ENCODE measurements at places on chromosomes 1 and 21.

DNA sequence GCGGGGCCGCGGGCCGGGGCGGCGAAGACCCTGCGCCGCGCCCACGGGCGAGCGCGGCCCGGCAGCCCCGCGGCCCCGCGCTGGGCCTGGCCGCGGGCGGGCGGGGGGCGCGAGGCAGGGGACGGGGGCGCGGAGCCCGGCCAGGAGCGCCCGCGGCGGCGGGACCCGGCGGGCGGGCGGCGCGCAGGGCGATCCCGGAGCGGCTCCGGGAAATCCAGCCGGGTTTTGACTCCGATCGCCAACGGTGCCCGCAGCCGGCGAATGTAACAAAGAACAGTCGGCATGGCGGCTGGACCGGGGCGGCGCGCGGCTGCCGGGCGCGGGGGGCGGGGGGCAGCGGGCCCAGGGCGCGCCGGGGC lies 334 bp downstream of the PRDM15 start:
- peak; percentile 71 for DNase-seq

- no peak for DNase-seq
These were observed 145.8 kb upstream of the SAMSN1 start for GRCh38 chr21:14691914-14692313.

GRCh38 chr21:17540530-17540929 lies 27.7 kb downstream of the CXADR start:
- DNase-seq = no peak

GRCh38 chr1:112881742-112882127 lies 74.3 kb downstream of the SLC16A1 start:
- no peak for DNase-seq

DNA sequence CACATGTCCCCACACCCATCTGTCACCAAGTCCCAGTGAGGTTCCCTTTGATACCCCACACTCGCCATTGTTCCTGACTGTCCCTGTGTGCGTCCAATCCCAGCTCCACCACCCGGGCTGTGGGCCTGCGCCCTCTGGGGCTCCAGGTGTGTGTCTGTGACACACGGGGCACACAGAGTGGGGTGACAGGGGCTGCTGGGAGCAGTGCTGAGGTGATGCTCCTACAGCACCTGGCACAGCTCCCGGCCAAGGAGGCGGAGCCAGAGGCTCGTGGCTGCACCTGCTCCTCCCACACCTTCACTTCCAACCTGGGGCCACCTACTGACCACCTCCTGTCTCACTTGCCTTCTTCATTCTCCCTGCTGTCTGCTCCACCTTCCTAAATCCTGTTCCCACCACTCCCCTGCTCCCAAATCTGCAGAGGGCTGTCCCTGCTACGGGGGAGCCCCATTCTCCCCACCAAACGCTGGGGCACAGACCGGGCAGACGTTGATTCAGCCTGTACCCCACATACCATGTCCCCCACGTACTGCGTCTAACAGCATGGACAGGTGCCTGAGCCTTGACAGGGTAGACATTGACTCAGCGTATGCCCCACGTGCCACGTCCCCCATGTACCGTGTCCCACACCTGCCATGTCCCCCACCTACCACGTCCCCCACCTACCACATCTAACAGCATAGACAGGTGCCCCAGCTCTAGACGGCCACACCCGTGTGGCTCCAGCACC lies 16.4 kb downstream of the WDR4 start:
- no peak for DNase-seq

- no peak for DNase-seq
These were observed 154.0 kb downstream of the PSMG1 start for GRCh38 chr21:39029086-39029755.

DNA sequence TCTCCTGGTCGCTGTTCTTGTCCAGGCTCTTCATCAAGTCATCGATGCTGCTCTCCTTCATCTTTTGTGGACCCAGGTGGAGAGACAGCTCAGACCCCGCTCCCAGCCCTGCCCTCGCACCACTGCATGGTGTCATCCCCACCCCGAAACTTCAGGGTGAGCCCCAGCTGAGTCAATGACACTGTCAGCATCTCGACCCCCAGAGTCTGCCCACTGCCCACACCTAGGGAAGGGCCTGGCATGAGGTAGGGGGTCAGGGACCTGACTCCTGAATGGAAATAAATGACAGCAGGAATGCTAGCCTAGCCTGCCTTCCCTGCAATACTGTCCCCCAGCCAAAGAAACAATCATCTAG lies 1.6 kb upstream of the S100A6 start:
- no peak for DNase-seq

GRCh38 chr1:46223472-46223943 lies 20.4 kb downstream of the LURAP1 start:
- peak; percentile 54 for DNase-seq

DNA sequence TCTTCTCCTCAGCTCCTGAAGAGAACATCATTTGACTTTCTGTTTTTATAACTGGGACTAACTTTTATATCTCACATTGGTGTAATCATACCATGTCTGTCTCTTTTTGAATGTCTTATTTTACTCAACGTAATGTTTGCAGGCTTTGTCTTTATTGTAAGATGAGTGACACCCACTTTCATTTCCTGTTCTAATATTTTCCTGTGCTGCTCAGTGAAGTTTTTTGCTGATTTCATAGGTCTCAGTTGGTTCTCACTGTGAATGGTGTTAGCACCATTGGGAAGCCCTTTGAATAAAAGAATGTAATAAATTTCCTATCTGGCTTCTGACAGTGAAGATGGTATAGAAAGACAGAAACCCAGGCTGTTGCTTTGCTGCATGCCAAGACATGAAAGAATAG lies 84.0 kb downstream of the RAVER2 start:
- no peak for DNase-seq

GRCh38 chr1:30609999-30610345 lies 113.4 kb downstream of the MATN1 start:
- DNase-seq = no peak

- DNase-seq = no peak
These were observed 14.0 kb downstream of the IFI16 start for GRCh38 chr1:159023723-159024122.

DNA sequence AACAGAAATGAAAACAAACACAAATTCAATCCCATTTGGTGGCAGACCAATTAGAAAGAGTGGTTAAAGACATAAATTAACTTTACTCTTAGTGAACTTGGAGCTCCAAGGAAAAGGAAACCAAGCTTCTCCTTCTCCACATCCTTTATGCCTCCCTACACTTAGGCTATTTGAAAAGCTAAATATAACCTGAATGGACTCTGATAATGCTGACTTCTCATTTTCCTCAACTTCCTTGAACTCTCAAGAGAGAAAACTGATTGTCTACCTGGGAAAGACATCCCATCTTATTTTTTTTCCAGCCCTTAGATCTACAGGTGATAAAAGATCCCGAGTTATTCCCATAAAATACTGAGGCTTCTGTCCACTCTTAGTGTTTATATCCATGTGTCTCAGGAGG lies 178.4 kb upstream of the SPAG17 start:
- no peak for DNase-seq

GRCh38 chr1:100188617-100189016 lies 10.6 kb upstream of the LRRC39 start:
- no peak for DNase-seq

DNA sequence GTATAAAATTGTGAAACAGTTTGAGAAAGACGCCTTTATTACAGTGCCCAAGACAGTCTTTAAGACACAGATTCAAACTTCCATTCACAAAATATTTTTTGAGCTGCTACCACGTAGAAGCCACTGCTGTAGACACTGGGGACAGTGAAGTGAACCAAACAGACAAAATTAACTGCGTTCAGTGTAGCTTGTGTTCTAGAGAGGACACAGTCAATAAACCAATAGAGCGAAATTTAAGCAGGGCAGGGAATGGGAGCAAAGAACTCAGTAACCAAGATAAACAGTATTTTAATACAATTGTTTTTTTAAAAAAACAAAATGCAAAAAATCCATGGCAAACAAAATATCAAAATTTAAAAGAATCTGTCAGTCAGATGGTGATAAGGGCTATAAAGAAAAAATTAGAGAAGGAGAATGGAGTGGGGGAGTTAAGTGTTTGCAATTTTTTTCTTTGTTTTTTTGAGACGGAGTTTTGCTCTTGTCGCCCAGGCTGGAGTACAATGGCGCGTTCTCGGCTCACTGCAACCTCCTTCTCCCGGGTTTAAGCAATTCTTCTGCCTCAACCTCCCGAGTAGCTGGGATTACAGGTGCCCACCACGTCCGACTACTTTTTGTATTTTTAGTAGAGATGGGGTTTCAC lies 719 bp upstream of the PARS2 start:
- no peak for DNase-seq

- peak; percentile 39 for DNase-seq
These were observed 633 bp downstream of the THEMIS2 start for GRCh38 chr1:27872802-27873551.

DNA sequence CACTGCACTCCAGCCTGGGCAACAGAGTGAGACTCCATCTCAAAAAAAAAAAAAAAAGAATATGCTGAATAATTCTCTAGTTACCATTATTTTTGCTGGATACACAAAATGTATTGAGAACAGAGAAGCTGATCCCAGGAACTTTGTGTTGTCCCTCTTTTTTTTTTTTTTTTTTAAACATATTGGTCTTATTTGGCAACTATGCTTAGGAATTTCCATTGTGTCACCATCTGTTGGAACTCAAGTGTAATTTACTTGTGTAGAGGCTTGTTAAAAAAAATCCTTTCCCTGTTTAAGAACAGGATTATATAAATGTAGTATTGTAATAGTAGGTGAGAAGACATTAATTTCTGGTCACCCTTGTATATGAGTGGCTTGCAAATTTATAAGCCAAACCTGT lies 28.6 kb downstream of the CAMSAP2 start:
- DNase-seq = no peak

DNA sequence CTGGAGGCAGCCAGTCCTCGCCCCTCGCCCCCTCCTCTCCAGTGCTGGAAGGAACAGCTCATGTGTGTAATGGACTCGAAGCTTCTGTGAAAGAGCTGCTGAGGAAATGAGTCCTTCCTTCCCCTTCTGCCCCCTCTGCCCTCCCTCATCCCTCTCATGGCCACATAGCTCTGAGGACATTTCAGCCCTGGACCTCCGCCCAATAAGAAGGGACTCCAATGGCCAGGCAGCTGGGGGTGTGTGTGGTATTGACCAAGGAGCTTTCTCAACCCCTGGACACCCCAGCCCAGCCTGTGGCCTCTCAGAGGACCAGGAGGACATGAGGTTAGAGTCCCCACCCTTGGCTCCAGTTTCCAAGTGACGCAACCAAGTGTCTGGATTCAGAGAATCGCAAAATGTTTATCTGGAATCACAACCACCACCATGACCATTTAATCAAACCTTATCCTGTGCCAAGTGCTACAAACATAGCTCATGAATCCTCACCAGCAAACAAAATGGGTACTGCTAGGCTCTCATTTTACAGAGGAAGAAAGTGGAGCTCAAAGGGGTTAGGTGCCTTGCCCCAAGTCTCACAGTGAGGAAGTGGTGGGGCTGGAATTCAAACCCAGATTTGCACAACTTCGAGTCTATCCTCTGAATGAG lies 47.8 kb upstream of the ECE1 start:
- DNase-seq = no peak

- no peak for DNase-seq
These were observed 281.6 kb upstream of the RGS18 start for GRCh38 chr1:191876631-191877030.

DNA sequence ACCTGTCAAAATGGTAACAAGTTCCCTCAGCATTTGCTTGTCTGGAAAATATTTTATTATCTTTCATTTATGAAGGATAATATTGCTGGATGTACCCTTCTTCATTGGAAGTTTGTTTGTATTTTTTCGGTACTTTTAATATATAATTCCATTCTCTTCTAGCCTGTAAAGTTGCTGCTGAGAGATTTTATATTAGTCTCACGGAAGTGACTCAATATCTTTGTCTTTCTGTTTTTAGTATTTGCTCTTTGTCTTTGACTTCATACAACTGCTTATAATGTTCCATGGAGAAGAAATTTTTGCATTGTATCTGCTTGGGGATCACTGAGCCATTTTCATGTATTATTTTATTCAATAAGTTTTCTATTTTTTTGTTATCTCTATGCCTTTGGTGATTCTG lies 1777.5 kb downstream of the BRINP3 start:
- DNase-seq = no peak

GRCh38 chr1:226661965-226662364 lies 77.1 kb downstream of the ITPKB start:
- no peak for DNase-seq

- DNase-seq = no peak
These were observed 15.0 kb downstream of the FAM78B start for GRCh38 chr1:166151804-166152203.

- no peak for DNase-seq
These were observed 530.5 kb downstream of the PTBP2 start for GRCh38 chr1:97252076-97252475.

DNA sequence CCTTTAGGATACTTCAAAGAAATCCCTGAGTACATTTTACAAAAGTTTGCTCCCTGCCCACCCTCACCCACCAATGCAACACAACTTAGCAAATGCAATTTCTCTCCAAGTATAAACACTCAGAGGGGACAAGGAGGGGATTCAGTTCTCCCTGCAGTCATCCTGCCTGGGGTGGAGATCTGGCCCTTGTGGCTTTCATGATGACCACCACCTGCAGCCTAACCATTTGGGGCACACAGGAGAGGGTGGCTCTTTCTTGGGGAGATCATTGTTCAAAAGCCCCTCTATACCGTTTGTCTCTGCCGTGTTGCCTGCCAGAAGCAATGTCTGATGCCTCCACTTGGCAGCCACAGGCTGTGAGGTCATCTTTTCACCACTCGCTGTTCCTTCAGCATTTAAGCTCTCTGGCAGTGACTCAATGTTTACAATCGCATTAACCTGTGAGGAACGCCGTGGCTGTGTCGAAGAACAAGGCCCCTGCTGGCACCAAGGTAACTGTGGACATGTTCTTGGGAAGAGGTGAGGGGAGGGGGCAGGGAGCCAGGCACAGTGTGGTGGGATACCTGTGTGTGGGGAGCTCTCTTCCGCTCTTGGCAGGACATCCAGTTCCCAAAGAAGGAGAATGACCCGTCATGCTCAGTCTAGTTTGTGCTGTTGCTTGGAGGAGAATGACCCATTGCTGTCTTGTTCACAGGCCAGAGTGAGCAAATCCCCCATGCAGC lies 103.9 kb upstream of the DUSP10 start:
- DNase-seq = no peak

DNA sequence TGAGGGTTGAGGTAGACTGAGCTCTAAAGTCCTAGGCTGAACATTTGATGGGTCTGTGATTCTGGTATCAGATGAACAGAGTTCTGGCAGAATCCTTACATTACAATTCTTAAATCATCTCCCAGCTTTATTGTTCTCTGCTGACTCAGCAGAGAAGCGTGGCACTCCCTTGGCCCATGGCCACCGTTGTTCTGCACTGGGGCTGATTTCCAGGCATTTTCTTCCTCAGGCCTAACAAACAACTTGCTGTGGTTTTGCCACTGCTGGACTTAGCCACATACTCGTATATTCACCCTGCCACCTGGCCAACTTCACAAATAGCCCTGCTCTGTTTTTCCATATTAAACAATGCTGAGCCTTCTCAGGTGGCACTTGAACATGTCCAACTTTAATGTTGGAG lies 223.2 kb downstream of the TNR start:
- no peak for DNase-seq

DNA sequence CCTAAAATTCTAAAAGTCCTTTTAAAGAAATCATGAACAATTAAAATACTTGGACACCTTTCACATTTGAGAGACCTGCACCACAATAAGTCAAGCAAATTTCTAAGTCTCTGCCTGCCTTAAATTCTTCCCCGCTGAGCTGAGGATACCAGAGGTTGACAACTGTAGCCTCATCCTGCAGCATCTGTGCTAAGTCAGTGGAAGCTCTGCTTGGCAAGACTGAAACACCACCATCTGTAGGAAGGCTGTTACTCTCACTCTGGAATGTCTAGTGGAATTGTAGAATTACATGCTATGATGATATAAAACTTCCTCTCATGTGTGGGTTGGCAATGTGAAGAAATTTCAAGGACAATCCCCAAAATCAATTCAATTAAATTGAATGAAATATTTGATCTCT lies 1756.5 kb downstream of the NCAM2 start:
- DNase-seq = no peak

GRCh38 chr21:45797338-45797737 lies 153.8 kb downstream of the PCBP3 start:
- no peak for DNase-seq

Data from immature natural killer cell (primary cell).